ENCODE measurements at places on chromosomes 7 and 10.
A peak's percentile ranks its signal among the peaks of the same experiment; 100 is the strongest.

GRCh38 chr7:114916261-114916892 is 5.5 kb upstream of the MDFIC start:
- no peak for DNase-seq

DNA sequence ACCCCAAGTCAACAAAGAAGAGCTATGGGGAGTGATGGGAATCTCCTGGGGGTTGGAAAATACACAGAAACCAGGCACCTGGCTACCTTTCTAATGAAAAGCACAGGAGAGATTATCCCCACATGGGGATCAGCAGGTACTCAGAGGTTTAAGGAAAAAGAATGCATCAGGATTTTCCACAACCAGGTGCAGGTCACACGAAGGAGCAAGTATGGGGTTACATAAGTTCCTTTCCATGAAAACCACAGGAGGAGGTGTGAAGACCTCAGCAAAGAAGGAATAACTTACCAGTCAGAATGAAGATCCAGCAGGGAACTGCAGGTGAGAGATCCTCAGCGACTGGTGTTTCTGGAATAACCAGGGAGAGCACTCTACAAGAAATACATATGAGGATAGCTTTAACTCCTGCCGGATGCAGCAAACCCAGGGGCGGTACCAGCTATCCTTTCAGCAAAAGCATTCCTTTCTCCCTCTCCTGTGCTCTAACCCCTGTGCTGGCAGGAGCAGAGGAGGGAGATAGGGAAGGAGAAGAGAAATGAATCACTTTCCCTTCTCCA is 116.7 kb upstream of the TMEM106B start:
- DNase-seq, result no peak

GRCh38 chr7:2955269-2955668 is 88.4 kb downstream of the CARD11 start:
- DNase-seq, result no peak

GRCh38 chr7:37198906-37199485 is 249.7 kb downstream of the ELMO1 start:
- DNase-seq, result peak; percentile 82

DNA sequence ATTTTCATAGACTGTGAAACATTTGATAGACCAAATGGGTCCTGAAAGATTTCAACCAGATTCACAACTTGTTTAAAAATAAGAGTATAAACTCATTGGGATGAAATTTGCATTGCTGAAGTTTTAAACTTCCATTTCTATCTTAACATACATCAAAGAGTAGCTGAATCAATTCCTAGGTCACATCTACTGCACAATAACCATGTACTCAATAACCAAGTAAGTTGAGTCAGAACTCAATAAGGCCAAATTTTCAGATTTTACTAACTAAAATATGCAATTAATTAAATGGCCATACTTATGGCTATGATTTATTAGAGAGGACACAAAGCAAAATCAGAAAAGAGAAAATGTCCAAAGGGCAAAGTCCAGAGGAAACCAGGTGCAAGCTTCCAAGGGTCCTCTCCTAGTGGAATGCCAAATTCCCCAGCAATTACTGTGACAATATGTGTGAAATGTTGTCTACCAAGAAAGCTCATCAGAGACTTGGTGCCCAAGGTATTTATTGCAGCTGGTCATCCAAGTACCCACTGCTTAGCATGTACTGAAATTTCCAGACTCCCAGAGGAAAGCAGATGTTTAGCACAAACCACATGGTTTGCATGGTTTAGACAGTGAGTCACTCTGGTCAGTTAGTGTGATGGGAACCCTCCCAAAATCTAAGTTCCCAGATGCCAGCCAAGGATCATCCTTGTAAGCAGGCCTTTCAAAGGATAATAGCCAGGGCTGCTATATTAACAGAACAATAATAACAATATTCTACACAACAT is 238.9 kb downstream of the IPMK start:
- DNase-seq, result no peak

DNA sequence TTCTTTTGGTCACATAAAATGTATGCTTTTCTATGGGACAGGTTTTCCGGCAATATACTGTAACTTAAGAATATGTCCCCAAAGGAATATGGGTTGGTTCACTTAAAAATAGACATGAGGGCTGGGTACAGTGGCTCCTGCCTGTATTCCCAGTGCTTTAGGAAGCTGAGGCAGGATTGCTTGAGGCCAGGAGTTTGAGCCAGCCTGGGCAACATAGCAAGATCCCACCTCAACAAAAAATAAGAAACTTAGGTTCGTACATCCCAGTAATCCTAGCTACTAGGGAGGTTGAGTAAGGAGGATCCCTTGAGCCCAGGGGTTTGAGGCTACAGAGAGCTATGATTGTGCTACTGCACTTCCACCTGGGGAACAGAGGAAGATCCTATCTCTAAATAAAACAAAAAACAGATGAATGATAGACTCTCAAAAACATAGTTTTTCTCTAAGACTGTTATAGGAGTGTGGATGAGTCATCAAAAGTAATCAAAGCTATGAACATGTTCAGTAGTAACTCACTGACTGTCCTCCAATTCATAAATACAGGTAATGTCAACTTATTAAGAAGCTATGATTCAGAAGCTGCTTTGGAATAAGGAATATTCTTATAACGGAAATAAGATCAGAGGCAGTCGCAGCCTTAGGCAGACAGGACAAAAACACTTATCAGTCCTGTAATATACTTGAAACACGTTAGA is 2.6 kb upstream of the SEC31B start:
- DNase-seq, result no peak

DNA sequence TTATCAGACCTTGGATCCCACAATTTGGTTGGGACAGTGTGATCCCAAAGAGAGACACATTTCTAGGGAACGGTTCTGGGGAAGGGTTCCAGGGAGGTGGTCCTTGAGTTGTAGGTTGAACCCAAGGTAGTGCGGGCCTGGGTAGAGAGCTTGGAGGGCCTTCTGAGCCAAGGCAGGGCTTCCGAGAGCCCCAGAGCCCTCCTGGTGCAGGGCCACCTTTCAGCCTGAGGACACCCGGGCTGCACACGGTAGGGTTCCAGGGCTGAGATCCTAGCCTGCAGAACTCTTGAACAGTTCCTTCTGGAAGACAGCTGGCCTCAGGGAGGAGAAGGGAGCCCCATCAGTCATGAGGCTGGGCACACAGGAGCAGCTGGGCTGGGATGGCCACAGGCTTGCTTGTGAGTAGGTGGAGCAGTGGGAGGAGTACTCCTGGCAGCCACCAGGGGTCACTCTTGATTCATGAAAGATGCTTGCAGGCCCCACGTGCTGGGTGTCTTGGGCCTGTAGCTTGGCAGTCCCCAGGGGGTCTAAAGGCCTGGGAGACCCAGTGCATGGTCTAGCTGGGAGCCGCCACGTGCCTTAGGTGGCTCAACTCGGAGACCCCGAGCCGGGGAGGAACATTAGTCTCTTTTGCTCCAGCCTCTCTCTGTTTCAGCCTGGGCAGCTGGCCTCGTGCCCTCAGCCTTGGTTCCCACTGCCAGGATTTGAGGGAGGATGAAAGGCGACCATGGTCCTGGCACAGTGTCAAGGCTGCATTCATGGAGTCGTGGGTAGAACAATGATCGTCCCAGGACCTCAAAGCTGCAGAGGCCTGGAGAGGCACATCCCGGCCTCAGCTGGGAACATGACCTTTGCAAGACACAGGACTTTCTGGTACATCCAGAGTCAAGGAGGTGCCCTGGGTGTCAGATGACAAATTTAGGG is 381.6 kb downstream of the TYW1 start:
- peak; percentile 89 for DNase-seq

- no peak for DNase-seq
These were observed 257.5 kb downstream of the PHF14 start for GRCh38 chr7:11231190-11231589.

DNA sequence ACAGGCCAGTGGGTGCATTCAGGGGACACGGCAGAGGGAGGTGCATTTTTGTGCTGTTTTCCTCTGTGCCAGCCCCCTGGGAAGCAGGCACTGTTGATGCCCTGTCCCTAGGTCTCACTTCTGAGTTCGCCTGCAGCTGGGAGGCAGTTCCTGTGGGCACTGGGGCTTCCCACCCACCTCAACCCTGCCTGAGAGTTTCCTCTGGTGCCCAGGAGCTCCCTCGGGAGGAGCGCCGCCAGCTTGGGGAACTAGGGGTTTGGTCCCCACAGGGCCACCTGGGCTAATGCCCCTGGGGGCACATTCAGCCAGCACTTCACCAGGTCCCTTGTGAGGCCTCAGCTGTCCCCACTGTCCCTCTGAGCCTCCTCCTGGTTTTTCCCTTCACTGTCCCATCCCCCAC is 178.2 kb upstream of the RHEB start:
- DNase-seq, result no peak

DNA sequence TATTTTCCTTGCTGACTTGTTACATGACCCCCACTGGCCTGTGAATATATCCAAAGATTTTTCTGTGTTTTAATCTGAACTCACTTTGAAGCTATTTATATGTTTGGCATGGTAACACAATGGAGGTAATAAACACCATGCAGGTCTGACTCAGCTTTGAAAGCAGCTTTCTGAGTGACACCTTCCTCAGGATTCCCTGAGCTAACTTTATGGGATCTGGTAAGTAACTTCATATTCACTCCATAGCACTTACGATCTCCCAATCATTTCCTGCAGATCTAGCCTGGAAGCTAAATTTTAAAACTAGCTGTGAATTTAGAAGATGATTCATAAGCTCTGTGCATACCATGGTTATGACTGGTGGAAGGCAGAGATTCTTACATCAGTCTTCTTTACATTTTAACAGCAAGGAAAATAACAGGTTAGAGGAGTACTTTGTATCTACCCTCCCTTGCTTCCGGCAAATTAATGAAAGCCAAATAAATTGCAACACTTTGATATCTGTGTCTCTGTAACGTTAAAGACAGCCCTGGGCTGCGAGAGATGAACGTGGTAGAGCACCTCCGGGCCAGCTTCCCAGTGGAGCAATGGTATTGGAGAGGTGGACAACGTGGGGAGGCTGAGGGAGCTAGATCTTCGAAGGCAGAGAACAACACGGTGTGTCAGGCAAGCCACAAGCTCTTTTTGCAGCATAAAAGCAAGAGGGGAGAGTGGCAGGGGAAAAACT is 170.2 kb upstream of the KLF14 start:
- no peak for DNase-seq

- peak; percentile 58 for DNase-seq
These were observed 52.2 kb downstream of the PWWP2B start for GRCh38 chr10:132449051-132449810.

GRCh38 chr7:123492485-123492884 is 41.9 kb downstream of the IQUB start:
- no peak for DNase-seq

DNA sequence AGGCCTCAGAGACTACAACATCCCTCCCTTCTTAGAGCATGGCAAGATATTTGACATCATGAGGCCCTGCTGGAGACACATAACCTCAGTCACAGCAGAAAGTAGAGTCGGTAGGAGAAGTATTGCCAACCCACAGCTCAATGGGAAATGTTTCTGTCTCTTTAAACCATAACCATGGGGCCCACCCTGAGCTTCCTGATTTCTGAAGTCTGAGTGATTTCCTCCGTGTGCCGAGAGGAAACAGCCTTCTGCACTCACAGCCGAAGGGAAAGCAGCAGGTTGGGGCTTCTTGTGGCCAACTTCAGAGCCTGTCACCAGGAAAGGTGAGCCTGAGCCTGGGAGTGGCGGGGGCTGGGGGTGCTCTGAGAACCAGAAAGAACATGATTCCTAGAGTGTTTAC is at the start of gene GIMAP1:
Gene GIMAP1, plus strand, starts transcription at position 246 of the 400 bp plus-strand sequence. CDS start 2,435 bp downstream, outside the sequence.
- DNase-seq, result no peak

DNA sequence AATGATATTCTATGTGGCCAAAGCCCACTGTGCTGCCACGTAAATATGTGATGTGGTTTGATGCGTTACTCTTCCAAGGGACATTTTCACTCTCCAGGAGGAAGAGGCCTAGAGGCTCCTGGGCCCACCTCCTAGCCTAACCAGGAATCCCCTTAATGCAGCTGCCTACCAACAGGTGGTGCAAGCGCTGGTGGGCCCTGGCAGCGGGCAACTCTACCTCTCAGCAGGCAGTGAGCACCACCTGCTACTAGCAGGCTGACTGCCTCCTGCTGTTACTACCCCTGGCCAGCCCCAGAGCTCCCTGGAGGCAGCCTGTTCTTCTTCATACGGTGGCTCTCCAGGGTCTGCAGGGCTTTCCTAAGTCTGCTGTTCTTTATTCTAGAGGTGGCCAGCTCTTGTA is 62.8 kb downstream of the CDH23 start:
- DNase-seq, result no peak

DNA sequence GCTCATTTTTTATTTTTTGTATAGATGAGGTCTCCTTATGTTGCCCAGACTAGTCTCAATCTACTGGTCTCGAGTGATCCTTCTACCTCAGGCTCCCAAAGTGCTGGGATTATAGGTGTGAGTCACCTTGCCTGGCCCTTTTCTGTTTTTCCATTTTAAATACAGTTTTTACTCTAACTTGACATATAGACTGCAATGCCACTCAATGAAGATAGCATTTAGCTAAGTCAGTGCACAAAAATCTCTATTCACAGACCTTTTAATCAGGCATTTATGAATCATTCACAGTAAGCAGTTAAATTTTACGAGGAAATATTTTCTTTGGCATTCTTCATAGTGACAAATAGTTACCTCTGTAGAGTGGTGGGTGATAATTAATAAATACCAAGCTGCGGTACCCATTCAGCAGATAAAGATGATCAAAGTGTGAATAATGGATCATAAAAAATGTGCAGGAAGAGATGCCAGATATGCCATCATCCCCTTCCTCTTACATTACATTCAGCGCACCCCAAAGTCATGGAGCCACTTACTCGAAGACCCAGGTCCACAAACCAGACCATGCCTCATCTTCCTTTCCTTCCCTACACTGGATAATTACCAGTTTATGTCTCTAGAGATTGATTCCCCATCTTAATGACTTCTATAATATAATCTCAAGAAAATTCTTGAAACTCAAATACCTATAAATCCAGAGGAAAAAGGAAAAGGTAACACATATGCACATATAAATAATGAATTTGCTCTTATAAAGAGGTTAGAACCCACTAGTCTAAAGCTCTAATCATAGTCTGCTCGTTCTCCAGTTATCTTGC is 56.0 kb downstream of the UBE2H start:
- DNase-seq, result no peak

DNA sequence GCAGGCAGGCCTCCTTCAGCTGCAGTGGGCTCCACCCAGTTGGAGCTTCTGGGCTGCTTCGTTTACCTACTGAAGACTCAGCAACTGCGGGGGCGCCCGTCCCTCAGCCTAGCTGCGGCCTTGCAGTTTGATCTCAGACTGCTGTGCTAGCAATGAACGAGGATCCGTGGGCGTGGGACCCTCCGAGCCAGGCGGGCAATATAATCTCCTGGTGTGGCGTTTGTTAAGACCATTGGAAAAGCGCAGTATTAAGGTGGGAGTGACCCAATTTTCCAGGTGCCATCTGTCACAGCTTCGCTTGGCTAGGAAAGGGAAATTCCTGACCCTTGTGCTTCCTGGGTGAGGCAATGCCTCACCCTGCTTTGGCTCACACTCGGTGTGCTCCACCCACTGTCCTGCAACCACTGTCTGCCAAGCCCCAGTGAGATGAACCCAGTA is 159.2 kb upstream of the FOXP2 start:
- DNase-seq, result no peak

DNA sequence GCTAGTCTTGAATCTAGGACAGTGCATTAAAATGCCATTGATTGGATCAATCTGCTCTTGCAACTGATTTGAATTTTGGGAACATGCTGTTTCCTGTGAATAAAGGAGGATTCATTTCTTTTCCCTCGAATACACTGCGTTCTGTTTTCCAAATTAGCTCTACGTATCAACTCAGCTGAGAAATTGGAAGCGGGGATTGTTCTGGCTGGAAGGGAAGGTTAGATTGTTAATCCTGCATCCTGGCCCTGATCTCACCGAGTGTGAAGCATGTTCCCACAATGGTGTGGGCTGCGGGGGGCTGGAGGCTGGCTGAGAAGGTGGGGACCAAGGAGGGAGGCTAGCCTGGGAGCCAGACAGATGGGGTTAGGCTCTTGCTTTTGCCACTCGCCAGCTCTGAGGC is 17.6 kb downstream of the HTRA1 start:
- no peak for DNase-seq
